Glutamatergic neuron (in vitro differentiated cells): ENCODE measurements at places on chromosomes 1 and 21. TPM values are rescaled to one million over a fixed set of nuclear protein-coding genes. Genes with fewer than 3 reads are reported as not detected.

DNA sequence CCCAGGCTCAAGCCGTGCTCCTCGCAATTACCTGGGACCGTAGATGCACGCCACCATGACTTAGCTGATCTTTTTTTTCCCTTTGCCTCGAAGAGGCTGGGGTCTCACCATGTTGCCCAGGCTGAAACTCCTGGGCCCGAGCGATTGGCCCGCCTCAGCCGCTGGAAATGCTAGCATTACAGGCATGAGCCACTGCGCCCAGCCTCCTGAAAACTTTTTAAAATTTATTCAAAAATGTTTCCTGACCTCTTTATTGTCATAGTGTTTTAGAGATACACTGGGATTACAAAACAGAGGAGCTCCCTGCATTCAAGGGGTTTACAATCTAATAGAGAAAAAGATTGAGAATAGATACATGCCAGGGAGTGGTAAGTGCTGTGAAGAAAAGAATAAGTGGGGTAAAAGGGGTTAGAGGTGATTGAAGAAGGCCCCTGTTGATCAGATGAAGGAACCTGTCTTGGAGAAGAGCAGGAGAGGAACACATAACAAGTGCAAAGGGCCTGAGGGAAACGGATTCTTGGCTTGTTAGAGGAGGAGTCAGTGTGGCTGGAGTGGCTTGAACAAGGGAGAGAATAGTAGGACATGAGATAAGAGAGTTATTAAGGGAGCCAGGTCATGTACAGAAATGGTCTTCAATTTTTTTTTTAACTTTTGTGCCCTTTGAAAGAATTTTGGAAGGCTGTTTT is 1.7 kb upstream of the TRIM33 start:
- peaks cover 8% of the 10 kb centered on the region for H3K27me3 ChIP-seq
- DNase-seq = no peak
- peaks cover 12% of the 10 kb centered on the region for H3K4me1 ChIP-seq
- no peaks in the 10 kb centered on the region for H3K36me3 ChIP-seq
- peak overlapping the region; percentile 13 for H3K4me3 ChIP-seq
- H3K27ac ChIP-seq = no peak overlapping the region

GRCh38 chr1:99557546-99558202 is 88.2 kb upstream of the PALMD start:
- no peaks in the 10 kb centered on the region for H3K36me3 ChIP-seq
- H3K27ac ChIP-seq = no peak overlapping the region
- H3K27me3 ChIP-seq = peaks cover 5% of the 10 kb centered on the region
- no peaks in the 10 kb centered on the region for H3K4me1 ChIP-seq
- DNase-seq = no peak

DNA sequence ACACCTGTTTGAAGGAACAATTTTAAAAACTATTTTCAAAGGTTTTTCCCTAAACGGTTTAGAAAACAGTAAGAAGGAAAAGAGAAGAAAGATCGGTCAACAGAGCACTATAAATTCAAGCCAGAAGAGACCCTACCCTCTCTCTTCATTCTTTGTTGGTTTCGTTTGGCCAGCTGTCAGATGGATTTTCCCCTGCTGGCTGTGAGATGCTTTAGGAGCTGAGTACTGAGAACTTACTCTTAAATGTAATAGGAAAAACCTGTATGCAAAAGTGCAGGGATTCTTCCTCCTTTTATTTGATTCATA is 1.3 kb upstream of the TXNIP start:
- peaks cover 7% of the 10 kb centered on the region for H3K27me3 ChIP-seq
- H3K36me3 ChIP-seq = peaks cover 28% of the 10 kb centered on the region
- H3K27ac ChIP-seq = peak overlapping the region; percentile 98
- H3K4me3 ChIP-seq = peak overlapping the region; percentile 99
- H3K4me1 ChIP-seq = peaks cover 25% of the 10 kb centered on the region

GRCh38 chr1:241640149-241640866 is at the start of the genes CHML and OPN3:
Gene CHML (minus strand): TSS chr1:241640369. CDS start chr1:241635766, 4,603 bp downstream.
Gene OPN3 (minus strand): TSS chr1:241640369. CDS start chr1:241640254, 115 bp downstream.
- H3K27me3 ChIP-seq = peaks cover 4% of the 10 kb centered on the region
- H3K4me1 ChIP-seq = peaks cover 15% of the 10 kb centered on the region
- peak within 1 kb of the TSS; percentile 81 for H3K27ac ChIP-seq
- peak within 1 kb of the TSS; percentile 79 for H3K4me3 ChIP-seq

- no peaks in the 10 kb centered on the region for H3K4me1 ChIP-seq
- DNase-seq = no peak
- no peak overlapping the region for H3K4me3 ChIP-seq
- no peak overlapping the region for H3K27ac ChIP-seq
- H3K27me3 ChIP-seq = peaks cover 1% of the 10 kb centered on the region
- peaks cover 10% of the 10 kb centered on the region for H3K36me3 ChIP-seq
Observed at GRCh38 chr1:213623064-213623581, 364.6 kb upstream of the PROX1 start.

DNA sequence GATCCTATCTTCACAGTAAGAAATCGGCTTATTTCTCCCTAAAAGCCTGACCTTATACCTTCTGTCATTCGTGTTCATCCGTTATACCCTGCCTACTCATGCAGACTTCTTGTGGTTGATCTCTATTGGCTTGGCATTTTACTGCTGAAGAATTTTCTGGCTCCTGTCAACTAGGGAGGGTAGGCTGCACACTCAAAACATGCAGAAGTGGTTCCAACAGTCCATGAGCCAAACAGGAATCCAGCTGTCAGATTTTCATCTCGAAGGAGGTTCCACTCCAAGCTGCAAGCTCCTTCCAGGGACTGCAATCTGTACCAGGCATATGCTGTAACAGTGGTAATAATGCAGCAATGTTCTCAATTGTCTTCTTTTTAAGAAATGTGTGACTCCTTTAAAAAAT is 10.1 kb downstream of the DNAJC11 start:
- no peaks in the 10 kb centered on the region for H3K27me3 ChIP-seq
- no peak overlapping the region for H3K27ac ChIP-seq
- peaks cover 13% of the 10 kb centered on the region for H3K4me1 ChIP-seq
- no peak for DNase-seq

DNA sequence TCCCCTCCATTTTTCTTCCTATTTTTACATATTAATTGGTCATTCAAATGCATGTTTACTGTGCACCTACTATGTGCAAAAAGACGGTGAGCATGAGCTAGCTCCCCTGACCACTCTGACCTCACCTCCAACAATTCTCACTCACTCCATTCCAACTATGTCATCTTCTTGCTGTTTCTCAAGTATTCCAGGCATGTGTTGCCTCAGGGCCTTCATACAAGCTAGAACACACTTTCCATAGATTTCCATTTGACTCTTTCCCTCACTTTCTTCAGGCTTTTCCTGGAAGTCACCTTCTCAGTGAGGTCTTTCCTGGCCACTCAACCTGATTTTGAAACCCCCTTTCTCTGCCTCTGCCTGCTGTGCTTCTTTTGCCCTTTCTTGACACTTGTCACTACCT is 32.6 kb downstream of the CHIA start:
- no peaks in the 10 kb centered on the region for H3K27me3 ChIP-seq
- H3K36me3 ChIP-seq = peaks cover 4% of the 10 kb centered on the region
- DNase-seq = no peak
- no peaks in the 10 kb centered on the region for H3K4me1 ChIP-seq

DNA sequence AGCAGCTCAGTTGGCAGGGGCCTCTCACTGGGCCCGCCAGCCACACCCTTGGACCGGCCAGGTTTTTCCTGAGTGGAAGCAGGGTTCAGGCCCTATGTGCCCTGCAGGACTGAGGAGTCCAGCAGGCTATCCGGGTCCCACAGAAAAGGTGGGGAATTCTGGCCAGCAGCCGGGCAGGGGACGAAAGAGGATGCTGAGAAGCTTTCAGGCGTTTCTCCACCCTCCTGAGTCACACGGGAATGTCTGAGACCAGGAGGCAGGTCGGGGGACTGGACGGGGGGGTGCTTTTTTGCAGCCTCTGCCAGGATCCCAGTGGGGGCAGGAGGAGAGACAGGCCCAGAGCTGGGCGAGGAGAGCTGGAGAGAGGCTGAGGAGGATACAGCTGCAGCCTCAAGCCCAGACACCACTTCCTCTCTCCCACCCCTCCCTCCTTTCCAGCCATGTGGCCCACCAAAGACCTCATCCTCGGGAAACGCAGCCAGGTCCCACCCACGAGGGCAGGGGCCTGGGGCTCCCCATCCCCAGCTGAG is 105.4 kb downstream of the SPSB1 start:
- DNase-seq = no peak
- H3K4me1 ChIP-seq = peaks cover 13% of the 10 kb centered on the region
- H3K36me3 ChIP-seq = peaks cover 11% of the 10 kb centered on the region
- H3K27me3 ChIP-seq = peaks cover 1% of the 10 kb centered on the region
- H3K4me3 ChIP-seq = no peak overlapping the region
- no peak overlapping the region for H3K27ac ChIP-seq

DNA sequence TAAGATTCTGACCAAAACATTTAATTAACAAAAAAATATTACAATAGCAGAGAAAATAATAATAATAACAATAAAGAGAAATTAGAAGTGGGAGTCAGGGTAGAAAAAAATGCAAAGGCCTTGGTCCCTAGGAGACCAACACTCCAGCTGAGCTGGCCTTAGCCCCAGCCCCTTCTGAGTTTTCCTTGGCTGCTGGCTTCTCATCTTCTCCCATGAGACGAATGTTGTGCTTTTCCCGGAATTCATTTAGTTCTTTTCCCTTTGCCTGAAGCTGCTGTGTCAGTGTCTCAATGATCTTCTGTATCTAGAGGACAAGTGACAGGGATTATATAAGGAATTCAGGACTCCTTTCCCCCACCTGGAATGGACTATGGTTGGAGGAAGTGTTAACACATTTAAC is 2.4 kb downstream of the KLHDC9 start:
- no peak for DNase-seq
- H3K27ac ChIP-seq = no peak overlapping the region
- peaks cover 8% of the 10 kb centered on the region for H3K4me1 ChIP-seq
- no peaks in the 10 kb centered on the region for H3K36me3 ChIP-seq

GRCh38 chr1:66436378-66437135 is 97.4 kb upstream of the SGIP1 start:
- no peaks in the 10 kb centered on the region for H3K4me1 ChIP-seq
- DNase-seq = no peak
- H3K4me3 ChIP-seq = no peak overlapping the region
- H3K27ac ChIP-seq = no peak overlapping the region
- H3K36me3 ChIP-seq = peaks cover 9% of the 10 kb centered on the region

DNA sequence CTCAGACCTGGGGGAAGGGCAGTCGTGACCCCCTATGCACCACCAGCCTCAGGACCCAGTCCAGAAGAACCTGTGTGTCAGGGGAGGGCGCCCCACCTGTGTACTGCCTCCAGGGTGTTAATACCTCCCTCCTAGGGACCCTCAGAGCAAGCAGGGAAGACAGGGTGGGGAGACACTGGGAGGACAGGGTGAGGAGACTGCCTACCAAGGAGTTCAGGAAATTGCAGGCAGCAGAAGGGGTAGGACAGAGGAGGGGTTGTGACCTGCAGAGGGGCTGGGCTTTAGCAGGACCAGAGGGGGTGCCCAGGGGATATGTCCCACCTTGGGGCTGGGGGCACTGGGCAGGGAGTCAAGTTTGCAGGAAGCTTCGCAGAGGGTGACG is 5.2 kb downstream of the C21orf58 start:
- no peak for DNase-seq
- H3K4me1 ChIP-seq = no peaks in the 10 kb centered on the region
- H3K27me3 ChIP-seq = peaks cover 4% of the 10 kb centered on the region
- no peak overlapping the region for H3K4me3 ChIP-seq

GRCh38 chr1:152112101-152112884 is 3.0 kb downstream of the TCHH start:
- no peak overlapping the region for H3K27ac ChIP-seq
- no peak overlapping the region for H3K4me3 ChIP-seq
- DNase-seq = peak; percentile 50
- peaks cover 4% of the 10 kb centered on the region for H3K4me1 ChIP-seq
- H3K36me3 ChIP-seq = no peaks in the 10 kb centered on the region
- H3K27me3 ChIP-seq = peaks cover 2% of the 10 kb centered on the region

DNA sequence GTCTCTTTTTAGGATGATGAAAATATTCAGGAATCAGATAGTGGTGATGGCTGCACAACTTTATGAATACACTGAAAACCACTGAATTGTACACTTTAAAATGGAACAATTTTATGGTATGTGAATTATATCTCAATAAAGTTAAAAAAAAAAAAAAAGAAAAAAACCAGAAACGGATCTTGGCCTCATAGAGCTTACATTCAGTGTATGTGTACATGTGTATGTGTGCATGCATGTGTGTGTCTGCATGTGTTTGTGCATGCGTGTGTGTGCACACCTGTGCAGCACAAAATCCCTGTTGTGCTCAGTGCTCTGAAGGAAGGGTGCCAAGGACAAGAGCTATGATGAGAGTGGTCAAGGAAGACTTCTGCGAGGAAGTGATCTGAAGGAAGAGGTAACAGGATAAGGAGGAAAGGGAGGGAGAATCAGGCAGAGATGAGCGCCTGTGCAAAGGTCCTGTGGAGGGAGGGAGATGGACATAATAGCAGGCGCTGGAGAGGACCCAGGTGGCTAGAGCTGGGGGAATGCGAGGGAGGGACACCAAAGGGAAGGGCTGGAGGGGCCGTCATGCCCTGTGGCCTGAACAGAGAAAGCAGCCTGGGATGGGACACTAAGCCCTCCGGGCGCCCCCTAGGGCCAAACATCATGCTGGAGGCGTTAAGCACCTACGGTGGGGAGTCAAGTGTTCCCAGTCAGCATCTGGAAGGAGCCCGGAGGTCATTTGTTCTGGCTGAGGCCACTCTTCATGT is 25.2 kb downstream of the NKAIN1 start:
- H3K27me3 ChIP-seq = peaks cover 21% of the 10 kb centered on the region
- no peak overlapping the region for H3K4me3 ChIP-seq
- DNase-seq = no peak
- H3K4me1 ChIP-seq = peaks cover 44% of the 10 kb centered on the region
- peak overlapping the region; percentile 18 for H3K27ac ChIP-seq
- peaks cover 8% of the 10 kb centered on the region for H3K36me3 ChIP-seq

DNA sequence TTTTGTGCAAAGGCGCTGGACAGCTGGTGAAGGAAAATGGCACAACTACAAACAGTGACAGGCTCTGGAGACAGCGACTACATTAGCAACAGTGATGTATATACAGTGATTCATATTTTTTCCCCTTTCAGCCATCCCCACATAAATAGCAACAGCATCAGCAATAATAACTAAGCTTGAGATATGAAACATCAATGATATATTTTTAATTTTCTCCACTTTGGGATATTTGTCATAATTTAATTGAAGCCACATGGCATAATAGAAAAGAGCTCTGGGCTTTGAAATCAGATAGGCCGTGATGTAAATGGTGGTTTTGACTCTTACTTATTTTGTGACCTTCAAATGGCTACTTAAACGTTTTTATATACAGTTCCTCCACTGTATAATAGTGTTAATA is 764.3 kb upstream of the PRMT6 start:
- no peak for DNase-seq
- no peaks in the 10 kb centered on the region for H3K4me1 ChIP-seq
- no peaks in the 10 kb centered on the region for H3K27me3 ChIP-seq
- H3K27ac ChIP-seq = no peak overlapping the region

- no peak overlapping the region for H3K27ac ChIP-seq
- H3K27me3 ChIP-seq = no peaks in the 10 kb centered on the region
- H3K4me3 ChIP-seq = no peak overlapping the region
- H3K36me3 ChIP-seq = no peaks in the 10 kb centered on the region
Observed at GRCh38 chr1:180369061-180369460, 133.3 kb downstream of the ACBD6 start.

Gene AUNIP
- 1.3 TPM for total RNA-seq

Gene DCDC2B
- not detected for total RNA-seq

Gene CLCNKB
- not detected for total RNA-seq

Gene MAP3K6
- total RNA-seq = 10.0 TPM

Gene PLA2G5
- total RNA-seq = not detected

Gene SLAMF6
- not detected for total RNA-seq

Gene S100B
- total RNA-seq = not detected

Gene RASSF5
- 2.7 TPM for total RNA-seq

Gene NPL
- 2.3 TPM for total RNA-seq

Gene KLHDC9
- total RNA-seq = 10.9 TPM

Gene ATP1A2
- not detected for total RNA-seq
